Smooth muscle cell of the brain vasculature (primary cell): ENCODE measurements at places on chromosomes 2 and 18.

GRCh38 chr2:203510941-203511305, 24.2 kb downstream of the RAPH1 start:
- no peak for DNase-seq

DNA sequence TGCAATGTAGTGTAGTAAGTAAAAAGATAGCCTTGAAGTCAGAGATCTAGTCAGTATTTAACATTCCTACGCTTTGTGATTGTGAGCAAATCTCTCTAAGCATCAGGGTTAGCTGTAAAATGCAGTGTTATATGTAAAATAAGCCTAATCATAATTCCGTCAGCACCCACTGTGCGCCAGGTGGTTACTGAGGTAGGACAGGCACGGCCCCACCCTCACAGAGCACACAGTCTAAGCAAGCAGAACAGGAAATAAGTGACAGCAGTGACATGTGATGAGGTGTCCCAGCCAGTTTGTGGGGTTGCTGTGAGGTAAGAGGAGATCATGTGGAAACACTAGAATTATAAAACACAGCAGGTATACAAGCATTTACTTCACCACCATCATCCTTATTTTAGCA, 267.1 kb downstream of the ICOS start:
- no peak for DNase-seq

- peak; percentile 37 for DNase-seq
Observed at GRCh38 chr2:27428978-27429541, 629 bp downstream of the NRBP1 start.

DNA sequence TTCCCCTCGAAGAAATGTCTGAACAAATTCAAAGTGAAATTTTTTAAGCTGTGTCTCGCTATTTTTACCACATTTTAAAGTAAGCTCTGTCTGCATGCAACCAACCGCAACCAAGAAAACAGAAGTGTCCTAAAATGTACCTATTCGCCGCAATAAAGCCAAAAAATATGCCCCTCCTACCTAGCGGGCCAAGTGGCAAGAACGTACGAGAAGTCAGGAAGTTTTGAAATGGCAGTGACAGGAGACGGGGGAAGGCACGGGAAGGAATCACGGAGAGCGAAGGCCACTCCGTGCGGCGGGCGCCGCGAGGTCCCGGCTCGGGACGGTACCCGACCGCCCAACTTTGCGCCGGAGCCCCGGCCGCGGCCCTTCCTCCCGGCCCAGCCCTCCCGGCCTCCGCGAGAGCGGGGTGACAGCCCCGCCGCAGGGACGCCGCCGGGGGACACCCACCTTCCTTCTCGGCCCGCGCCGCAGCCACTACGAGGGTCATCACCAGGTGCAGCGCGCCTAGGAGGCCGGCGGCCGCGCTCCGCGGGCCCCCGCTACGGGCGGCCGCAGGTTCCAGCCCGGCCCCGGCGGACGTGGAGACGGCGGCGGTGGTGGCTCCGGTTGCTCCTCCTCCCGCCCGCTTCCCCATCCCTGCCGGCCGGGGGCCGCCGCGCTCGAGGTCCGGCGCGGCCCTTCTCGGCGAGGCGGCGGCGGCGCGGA, 568 bp downstream of the TMEM131 start:
- no peak for DNase-seq

- no peak for DNase-seq
Observed at GRCh38 chr2:126403039-126403628, 252.8 kb upstream of the GYPC start.

DNA sequence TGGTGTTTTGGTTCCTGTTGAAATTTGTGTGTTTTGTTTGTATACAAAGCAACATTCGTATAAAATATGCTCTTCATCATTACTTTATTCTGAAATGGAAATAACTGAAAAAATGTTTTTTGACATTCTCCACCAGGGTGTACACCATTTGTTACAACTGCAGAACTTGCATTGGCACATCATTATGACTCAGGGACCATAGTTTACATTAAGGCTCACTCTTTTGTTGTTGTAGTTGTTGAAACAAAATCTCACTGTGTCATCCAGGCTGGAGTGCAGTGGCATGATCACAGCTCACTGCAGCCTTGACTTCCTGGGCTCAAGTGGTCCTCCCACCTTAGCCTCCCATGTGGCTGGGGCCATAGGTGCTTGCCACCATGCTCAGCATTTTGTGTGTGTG, 676.6 kb downstream of the TDRD15 start:
- no peak for DNase-seq

DNA sequence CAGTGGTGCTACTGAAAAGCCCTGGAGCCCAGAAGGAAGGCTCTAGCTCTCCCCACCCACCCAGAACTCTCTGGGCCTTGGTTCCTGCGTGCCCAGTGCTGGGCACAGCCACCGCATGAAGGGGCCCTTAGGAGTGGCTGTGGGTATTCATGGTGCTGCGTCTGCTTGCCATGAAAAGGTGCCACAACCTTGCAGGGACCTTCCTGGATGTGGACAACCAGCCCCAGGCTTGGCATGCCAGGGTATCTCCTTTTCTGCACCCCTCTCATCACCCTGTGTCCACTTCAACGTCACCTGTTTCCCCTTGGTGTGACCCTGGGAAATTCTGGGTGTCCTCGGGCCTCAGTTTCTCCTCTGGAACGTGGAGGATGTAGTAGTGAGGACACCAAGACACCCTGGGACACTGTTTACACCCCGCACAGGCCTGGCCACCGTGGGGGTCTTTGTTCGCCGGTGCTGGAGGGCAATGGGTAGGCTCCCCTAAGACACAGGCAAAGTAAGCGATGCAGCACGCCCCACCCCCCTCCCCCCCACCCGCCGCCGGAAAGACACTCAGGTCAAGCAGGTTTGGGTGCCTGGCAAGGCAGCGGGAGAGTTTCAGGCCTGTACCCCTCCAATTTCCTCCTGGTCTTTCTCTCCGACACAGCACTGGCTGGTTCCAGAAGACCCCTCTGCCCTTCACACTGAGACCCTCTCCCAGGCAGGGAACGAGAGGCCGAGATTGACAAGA, 34.8 kb upstream of the TAF1B start:
- no peak for DNase-seq

- peak; percentile 95 for DNase-seq
Observed at GRCh38 chr2:100902817-100903405, 83.0 kb downstream of the NPAS2 start.

- no peak for DNase-seq
Observed at GRCh38 chr18:63098018-63098981, 221.3 kb downstream of the BCL2 start.

GRCh38 chr2:65182570-65182969, 45.1 kb upstream of the ACTR2 start:
- DNase-seq, result no peak

GRCh38 chr18:49619801-49620200, 57.9 kb downstream of the LIPG start:
- no peak for DNase-seq

DNA sequence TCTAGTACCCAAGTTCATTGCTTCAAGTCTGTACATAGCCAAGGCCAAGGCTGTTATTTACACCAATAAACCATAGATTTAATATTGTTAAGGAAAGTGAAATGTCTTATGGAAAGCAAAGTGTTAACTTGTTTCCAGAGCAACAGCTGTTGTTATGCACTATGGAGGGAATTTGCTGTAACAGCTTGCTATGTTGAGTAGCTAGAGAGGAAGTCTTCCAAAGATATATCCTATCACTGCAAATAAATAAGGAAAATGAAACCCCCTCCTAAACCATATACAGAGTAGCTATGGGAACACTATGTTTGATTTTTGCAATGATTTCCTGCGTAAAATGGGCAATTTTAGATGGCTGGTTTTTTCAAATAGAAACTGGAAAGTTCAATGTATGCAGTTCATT, 21.1 kb downstream of the TMEM182 start:
- no peak for DNase-seq

GRCh38 chr2:46303233-46303632, 6.0 kb downstream of the EPAS1 start:
- DNase-seq, result no peak

GRCh38 chr18:46336278-46337111, 232.3 kb downstream of the HAUS1 start:
- no peak for DNase-seq

- DNase-seq, result no peak
Observed at GRCh38 chr2:126932966-126933710, 34.4 kb downstream of the TEX51 start.

DNA sequence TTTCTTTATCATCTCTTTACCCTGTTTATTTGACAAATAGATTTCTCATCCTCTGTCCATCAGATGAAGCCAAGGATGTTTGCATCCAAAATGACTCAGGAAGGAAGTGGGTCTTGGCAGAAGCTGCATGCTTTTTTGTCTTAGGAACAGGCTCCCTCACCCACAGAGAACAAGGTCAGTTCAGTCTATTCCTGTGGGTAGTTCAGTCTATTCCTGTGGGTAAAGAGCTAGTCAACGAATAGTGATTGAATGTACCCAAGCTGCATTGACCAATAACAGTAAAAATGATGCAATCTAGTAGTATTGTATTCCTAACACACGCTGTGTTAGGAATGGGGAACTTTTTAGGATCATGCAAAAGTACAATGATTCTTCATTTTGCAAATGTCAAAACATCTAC, 290.8 kb upstream of the TANK start:
- peak; percentile 93 for DNase-seq

DNA sequence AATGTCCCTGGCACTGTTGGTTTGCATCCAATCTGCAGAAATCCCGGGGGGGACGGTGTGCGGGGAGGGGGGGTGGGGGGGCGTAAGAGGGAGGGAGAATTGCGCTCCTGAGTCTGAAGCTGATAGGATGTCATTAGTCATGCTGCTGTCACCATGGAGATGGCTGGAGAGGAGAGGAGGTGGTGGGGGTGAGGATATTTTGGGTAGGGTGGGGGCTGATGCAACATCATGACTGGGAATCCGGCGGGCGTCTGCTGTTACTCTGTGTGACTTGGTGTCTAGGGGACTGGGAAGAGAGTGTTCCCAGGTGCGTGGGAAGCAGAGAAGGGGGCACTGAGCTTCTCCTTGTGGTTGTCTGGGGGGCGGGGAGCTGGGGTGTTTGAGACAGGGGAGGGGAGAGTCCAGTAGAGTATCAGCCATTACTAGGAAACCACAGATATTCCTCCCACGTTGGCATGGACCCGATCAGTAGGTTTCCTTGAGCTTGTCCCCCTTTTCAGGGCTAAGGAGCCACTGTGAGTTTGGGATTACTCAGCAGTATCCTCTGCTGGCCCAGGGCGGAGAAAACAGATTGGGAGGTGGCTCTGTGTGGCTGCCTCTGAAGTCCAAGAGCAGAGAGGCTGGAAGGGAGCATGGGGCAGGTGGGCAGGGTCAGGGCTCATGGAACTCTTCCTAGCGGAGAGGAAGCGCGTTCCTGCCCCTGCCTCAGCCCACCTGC, 18.9 kb downstream of the TET3 start:
- DNase-seq, result no peak

DNA sequence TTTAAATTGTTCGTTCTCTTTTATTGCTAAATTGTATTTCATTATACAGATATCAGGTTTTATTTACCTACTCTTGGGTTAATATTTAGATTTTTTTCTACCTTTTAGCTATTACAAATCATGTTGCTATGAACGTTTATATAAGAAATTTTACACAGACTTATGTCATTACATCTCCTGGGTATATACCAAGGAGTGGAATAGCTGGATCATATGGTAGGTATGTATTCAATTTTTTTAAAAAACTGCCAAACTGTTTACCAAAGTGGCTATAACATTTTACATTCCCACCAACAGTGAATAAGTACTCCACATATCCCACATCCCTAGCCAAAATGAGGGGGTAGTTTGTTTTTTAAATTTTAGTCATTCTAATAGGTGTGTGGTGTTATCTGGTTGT, 32.3 kb upstream of the BAZ2B start:
- no peak for DNase-seq

- no peak for DNase-seq
Observed at GRCh38 chr18:2547477-2548087, 23.7 kb downstream of the METTL4 start.

GRCh38 chr2:118689456-118689855, 158.0 kb downstream of the EN1 start:
- no peak for DNase-seq

GRCh38 chr2:15693926-15694588, 102.4 kb downstream of the DDX1 start:
- no peak for DNase-seq

DNA sequence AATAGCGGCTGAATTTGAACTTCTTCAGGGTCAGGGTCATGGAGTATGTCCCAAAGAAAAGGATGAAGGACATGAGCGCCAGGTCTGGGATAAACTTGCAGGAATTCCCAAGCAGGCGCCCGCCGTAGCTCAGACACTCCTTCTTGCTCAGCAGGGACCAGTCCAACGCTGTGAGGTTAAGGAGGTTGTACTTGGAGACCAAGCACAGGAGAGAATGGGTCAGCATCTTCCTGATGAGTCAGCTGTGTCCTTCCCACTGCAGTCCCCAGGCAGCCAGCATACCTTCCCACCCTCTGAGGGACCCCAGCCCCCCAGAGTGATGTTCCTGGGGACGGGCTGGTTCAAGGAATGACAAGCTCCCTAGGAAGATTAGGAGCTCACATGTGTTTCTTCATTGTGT, 40.9 kb downstream of the MTHFD2 start:
- no peak for DNase-seq

- DNase-seq, result peak; percentile 99
Observed at GRCh38 chr2:85772019-85772745, 18.4 kb downstream of the ATOH8 start.

DNA sequence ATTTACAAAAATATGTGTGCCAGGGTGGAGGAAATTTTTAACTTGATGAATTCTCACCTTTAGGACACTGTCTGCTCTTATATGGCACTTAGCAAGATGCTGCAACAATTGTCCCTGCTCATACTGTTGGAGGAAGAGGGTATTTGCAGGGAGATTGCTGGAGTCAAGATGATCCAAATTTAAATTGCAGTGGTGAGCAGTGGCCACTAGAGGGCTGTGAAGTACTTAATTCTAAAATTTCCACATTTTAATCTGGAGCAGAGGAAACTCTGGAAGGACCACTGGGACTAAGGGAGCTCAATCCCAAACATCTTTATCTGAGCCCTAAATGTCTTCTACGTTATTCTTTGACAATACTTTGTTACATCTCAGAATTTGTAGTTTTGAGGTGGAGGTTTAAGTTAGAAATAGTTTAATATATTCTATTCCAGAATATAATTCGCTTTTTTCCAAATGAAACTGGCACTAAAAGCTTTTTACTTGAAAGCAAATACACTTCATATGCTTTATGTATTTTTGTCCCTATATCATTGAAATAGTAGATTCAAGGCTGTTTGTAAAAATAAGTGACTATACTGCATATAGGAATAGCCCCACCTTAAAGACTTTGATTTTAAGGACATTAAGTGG, 33.0 kb upstream of the PTH2R start:
- peak; percentile 29 for DNase-seq

GRCh38 chr2:25301453-25302352, 40.0 kb downstream of the DNMT3A start:
- DNase-seq, result no peak

DNA sequence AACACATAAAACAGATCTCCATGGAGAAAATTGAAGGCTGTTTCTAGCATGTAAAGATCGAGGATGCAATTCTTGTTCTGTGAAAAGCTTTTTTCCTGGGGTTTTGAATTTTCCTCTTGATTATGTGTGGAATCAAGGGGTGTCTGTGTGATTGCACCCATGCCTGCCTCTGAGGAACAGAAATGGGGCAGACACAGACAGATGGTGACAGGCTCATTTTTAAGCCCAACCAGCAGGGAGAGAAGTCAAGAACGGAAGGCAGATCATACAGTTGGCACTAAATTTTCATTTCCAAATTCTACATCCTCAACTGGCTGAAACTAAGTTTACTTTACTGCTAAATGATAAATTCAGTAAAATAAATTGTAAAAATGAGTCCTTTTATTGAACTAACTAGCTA, 1037.7 kb upstream of the KLHL29 start:
- DNase-seq, result no peak
